HFFc6 (cell line): ENCODE measurements at places on chromosomes 7 and 10.

DNA sequence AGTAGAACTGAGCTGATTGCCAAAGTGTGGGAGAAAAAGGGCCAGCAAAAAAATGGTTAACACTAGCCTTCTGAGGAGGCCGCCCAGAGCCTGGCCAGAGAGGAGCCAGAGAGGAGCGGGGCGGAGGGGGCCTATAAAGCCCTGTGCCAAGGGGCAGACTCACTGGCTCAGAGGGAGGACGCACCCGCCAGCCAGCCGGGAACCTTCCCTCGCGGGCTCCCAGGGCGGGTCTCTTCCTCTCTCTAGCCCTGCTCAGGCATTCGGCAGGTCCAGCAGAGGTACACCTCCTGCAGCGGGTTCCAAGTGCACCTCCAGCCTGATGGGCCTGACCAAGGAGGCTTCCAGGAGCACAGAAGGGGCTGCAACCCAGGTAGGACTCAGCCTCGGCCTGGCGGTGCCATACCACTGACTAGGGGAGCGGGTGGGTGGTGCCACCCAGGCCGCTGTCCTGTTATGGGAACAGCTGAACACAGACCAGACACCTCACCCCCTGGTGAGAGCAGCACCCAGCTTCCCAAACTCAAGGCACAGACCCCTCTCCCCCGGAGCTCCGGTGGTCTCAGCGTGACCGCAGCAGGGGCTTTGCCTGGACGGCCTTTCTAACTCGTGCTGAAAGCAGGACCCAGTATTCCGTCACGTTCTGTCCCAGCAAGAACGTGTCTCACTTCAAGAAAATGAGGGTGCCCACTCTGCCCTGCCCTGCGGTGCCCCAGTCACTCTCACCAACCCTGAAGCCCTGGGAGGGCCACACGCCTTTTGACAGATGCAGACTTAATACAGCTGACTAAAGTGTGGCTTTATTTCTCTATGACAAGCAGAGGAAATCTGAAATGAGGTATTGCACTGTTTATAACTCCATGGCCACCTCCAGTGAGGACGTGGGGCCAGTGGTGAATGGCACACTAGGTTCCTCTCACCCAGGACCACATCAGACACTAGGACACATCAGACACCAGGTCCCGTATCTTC is at the start of gene GPER1:
GPER1 (plus strand) TSS at position 162 of the 969 bp plus-strand sequence. CDS start 3,616 bp downstream, outside the sequence.
- peak; percentile 34 for DNase-seq

DNA sequence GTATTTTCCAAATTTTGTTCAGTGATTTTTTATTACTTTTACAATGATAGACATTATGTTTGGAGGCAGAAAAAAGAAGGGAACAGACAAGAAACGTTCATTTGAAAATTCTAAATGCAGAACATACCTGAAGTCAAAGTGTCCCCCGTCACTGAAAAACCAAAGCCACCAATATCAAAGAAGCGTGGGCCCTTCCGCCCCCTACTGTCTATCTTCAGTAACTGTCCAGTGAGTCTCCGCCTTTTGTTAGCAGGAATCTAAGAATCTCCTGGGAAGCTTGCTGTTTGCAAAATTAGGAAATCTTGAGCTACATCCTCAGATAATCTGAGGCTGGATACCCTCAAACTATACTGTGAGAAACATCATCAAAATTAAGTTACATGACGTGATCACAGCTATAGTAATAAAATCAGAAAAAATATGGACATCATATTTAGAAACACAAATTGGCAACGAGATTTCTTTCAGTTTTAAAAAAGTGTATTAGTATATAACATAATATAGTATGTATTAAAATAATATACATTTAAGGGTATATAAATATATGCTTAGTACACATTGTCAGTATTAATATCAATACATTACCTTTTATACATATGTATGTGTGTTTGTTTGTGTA is 169.3 kb upstream of the AKR1E2 start:
- DNase-seq = peak; percentile 47

- DNase-seq = peak; percentile 21
Observed at GRCh38 chr10:114308531-114309363, 69.7 kb downstream of the VWA2 start.

DNA sequence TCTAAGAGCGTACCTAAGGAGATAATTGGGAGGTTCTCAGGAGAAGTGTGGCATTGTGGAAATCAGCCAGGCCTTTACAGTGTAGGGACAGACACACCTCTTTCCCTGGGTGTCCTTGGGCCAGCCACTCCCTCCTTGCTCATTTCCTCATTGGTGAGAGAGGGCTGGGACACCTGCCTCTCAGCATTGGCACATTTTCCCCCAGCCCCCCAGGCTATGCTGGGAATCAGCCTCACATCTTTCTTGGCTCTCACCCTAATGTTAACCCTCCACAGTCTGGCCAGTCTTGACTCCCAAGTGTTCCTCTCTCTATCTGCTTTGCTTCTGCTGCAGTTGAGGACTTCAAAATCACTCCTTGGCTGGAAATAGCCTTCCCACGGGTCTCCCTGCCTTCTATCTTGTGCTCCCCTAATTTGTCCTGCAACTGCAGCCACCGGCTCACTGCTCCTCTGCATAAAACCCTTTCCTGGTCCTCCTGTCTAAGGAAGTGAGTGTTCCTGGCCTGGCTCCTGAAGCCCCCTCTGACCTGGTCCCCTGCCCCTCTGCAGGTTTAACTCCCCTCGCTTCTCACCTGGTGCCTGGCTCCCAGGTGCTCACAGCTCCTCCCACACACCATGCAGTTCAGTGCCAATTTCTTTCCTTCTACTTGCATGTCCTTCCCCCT is 15.8 kb downstream of the TBXAS1 start:
- DNase-seq = no peak
